ENCODE measurements at places on chromosomes 16 and 17.
A peak's percentile ranks its signal among the peaks of the same experiment; 100 is the strongest.

DNA sequence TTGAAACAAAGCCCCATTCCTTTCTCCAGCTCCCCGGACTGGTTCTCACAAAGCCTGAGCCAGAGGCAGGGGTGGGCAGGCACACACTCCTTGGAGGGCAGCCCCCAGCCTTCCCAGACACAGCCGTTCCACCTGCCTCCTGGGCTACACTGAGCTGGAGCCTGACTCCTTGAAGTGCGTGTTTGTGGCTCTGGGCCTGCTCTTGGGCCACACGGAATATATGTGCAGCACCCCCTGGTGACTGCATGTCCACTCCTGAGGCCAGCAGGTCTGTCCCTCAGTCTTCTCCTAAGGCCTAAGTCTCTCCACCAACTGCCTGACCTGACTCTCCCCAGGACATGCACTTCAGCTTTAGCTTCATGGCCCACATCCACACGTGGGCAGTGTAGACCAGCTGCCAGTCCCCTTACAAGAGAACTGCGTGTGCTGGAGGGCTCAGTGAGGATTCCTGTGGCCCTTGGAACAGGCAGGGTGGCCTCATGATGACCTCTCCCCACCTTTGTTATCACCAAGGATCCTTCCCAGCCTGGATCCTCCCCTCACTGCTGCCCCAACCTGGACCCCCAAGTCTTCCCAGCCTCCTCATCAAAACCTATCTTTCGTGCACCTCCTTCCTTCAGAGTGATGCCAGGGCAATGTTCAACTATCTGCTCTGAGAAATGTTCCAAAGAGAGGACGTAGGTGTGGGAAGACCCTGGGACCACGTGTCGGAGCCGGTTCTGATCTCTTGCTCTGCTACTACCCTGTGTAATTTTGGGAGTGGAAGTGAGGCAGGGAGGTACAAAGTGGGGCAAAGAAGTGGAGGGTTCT, 12.4 kb upstream of the SLC6A2 start:
- peak; percentile 28 for DNase-seq

- DNase-seq: no peak
Measured at GRCh38 chr17:42918902-42919521, 18.4 kb downstream of the G6PC1 start.

DNA sequence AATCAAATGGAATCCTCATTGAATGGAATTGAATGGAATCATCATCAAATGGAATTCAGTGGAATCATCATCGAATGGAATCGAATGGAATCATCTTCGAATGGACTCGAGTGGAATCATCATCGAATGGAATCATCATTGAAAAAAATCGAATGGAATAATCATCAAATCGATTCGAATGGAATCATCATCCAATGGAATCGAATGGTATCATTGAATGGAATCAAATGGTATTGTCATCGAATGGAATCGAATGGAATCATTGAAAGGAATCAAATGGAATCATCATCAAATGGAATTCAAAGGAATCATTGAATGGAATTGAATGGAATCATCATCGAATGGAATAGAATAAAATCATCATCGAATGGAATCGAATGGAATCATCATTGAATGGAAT, 619.3 kb downstream of the TP53TG3F start:
- DNase-seq: no peak

DNA sequence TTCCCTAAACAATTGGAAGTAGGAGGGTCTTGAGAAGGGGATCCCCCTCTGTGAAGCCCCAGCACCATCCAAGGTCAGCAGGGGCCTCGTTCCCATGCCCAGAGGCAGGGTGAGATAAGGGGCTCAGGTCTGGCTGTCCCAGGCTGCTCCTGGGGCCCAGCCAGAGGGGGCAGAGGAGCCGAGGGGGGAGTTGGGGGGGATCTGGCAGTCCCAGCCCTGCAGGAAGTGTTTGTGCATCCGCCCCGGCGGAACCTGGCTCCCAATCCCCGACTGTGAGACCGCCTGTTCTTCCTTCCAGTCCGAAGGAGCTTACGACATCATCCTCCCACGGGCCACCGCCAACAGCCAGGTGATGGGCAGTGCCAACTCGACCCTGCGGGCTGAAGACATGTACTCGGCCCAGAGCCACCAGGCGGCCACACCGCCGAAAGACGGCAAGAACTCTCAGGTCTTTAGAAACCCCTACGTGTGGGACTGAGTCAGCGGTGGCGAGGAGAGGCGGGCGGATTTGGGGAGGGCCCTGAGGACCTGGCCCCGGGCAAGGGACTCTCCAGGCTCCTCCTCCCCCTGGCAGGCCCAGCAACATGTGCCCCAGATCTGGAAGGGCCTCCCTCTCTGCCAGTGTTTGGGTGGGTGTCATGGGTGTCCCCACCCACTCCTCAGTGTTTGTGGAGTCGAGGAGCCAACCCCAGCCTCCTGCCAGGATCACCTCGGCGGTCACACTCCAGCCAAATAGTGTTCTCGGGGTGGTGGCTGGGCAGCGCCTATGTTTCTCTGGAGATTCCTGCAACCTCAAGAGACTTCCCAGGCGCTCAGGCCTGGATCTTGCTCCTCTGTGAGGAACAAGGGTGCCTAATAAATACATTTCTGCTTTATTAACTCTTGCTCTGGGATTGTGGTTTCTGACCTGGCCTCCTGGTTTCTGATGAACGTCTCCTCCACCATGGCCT, 14.9 kb downstream of the GPRC5C start:
- DNase-seq: no peak

DNA sequence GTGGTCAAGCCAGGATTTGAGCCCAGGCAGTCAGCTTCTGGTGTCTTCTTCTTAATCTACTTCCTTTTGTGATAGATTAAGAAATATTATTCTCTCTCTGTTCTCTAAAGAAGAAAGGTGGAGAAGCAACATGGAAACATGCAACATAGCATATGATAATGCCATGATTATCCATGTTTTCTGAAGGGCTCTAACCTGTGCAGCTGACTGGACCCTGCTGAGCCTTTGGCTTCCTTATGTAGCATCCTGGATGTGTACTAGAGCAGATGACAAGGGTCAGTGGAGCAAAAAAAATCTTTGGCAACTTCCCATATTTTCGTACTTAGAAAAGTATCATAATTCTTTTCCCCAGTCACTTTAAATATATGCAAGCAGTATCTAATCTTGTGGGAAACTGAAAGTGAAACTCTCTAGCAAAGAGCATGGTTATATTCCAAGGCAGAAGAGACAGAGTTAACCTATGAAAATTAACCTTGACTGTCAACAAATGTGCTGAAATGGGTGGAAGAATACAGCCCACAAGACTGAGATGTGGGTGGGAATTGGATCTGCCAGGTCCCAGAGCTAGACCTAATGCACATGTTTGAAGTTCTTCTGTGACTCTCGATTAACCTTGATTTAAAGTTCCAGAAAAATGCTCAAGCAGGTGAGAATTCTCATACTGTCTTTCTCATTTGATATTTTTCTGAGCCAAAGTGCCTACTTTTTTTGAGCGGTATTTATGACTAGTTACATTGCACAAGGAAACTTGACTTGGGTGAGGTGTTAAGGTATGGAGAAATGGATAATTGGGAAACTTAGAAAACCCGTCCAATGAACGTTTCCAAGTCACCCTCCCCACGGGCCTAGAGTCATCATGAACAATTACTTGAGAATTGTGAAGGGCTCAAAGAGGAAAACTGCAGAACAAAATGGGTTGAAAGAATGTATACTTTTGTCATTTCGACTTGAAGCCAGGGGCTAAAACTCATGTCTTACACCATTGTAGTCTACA, 248.6 kb downstream of the FTO start:
- DNase-seq: peak; percentile 12

GRCh38 chr16:83842291-83842690, 34.5 kb downstream of the HSBP1 start:
- no peak for DNase-seq

DNA sequence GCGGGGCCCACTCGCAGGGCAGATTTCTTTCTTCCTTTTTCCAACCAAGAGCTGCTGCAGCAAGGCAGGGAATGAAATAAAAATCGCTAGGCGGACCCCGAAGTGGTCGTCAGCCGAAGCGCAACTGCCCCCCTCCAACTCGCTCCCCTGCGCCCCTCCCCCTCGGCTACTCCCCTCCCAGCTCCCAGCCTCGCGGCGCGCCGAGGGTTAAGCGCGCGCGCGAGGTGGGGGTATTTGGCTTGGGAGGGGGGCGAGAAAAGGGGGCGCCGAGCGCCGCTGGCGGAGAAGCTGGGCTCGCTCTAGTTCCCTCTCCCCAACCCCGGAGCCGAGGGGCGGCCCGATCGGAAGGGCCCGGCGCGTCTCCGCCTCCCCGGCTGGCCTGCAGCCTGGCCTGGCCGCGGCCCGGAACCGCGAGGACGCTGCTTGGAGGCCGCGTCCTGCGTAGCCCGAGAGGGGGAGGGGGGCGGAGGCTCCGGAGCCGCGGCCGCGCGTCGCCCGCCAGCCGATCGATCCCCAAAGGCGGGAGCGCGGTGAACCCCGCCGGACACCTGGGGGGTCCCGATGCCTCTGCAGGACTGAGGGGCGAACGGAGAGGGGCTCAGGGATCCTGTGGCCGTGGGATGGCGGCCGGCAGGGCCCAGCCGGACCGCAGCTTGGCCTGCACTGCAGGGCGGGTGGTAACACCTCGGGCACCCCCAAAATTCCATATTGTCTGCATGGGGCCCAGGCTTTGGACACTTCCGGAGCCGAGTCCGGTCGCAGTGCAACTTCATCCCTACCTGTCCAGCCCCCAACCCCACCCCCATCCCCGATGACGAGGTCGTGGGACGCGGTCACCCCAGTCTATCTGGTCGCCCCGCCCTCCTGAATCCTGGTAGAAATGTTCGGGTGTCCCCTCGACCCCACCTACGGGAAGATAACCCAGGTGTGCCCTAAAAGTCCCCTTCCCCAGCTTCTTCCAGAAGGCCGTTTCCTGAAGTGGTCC, 4.9 kb upstream of the CBX4 start:
- peak; percentile 69 for DNase-seq

GRCh38 chr17:79840269-79840988, 1.2 kb upstream of the CBX4 start:
- DNase-seq: peak; percentile 45

DNA sequence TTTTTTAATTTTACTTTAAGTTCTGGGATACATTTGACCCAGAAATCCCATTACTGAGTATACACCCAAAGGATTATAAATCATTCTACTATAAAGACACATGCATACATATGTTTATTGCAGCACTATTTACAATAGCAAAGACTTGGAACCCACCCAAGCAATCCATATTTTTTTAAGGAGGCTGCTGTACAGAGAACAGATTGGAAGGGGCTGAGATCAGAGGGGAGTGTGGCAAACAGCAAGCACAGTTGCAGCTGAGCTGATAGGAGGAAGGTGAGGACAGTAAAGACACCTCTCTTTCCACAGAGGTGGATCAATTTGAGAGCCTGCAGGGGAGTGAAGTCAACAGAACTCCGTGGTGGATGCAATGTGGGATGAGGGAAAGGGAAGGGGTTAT, 10.2 kb upstream of the TMEM238L start:
- DNase-seq: no peak

- DNase-seq: peak; percentile 71
Measured at GRCh38 chr16:58755989-58756649, 22.0 kb upstream of the GOT2 start.

Data from ELR (cell line).